Esophagus mucosa (tissue), 1 donor: ENCODE measurements at places on chromosomes 3 and 15. TPM values are rescaled to one million over a fixed set of nuclear protein-coding genes. Genes with fewer than 3 reads are reported as not detected.
A peak's percentile ranks its signal among the peaks of the same experiment; 100 is the strongest.

Gene CPN2
- not detected for total RNA-seq

Gene MCF2L2
- 0.72 TPM for total RNA-seq

Gene RAB8B
- 6.7 TPM for total RNA-seq

Gene LMAN1L
- not detected for total RNA-seq

Gene CCNB2
- total RNA-seq: 27.0 TPM

Gene LCTL
- not detected for total RNA-seq

Gene RASL12
- 1.5 TPM for total RNA-seq

Gene RYR3
- total RNA-seq: 0.72 TPM

Gene CD200R1L
- total RNA-seq: not detected

Gene GOLGA8K
- not detected for total RNA-seq

Gene TIGIT
- total RNA-seq: 0.08 TPM

Gene SRGAP3
- 5.2 TPM for total RNA-seq

Gene ANXA2
- 2,122 TPM for total RNA-seq

Gene ITGA11
- total RNA-seq: 0.48 TPM

Gene TMIE
- 1.6 TPM for total RNA-seq

Gene MORC1
- not detected for total RNA-seq

Gene FGF7
- 2.0 TPM for total RNA-seq

Gene CELF6
- total RNA-seq: not detected

Gene COL8A1
- total RNA-seq: 2.2 TPM

Gene EPHB1
- total RNA-seq: 0.40 TPM

Gene TICRR
- total RNA-seq: 17.0 TPM

Gene RFTN1
- 3.1 TPM for total RNA-seq

DNA sequence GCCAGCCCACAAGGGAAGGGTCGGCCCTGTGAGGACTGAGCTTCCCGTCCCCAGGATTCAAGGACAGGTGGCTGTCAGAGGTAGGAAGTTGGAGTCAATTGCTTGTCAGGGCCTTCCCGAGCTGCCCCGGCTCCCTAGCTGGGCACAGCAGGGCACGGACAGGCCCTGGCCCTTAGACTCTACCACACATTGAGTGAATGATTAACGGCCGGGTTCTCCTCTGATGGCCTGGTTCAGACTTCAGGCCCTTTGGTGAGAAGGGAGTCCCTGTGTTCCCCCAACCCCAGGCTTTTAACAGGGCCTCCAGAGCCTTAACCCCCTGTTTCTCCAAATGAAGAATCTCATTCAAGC, 16.4 kb upstream of the FGD5 start:
- ATAC-seq: no peak

GRCh38 chr3:35565048-35565447, 74.3 kb upstream of the ARPP21 start:
- ATAC-seq: no peak

- ATAC-seq: no peak
These were observed 7.1 kb downstream of the CSPG5 start for GRCh38 chr3:47571391-47572175.

DNA sequence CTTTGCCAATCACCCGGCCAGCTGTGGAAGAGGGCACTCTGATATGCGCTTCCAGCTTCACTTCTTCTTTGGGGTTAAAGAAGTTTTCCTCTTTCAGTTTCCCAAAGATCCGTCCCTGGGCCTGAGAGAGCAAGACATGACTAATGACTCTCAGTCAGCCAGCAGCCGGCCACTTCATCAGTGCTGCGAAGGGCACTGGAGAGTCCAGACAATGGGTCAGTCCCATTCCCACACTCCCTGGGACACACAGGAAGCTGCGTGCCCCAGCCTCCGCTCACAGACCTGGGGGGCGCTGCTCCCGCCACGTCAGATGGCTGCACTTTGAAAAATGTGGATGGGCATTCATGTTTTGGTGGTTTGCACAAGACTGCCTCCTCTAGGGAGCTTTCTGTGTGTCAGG, 63.3 kb downstream of the SENP2 start:
- no peak for ATAC-seq

- no peak for ATAC-seq
These were observed 278.0 kb upstream of the TBL1XR1 start for GRCh38 chr3:177475356-177475665.

- ATAC-seq: peak; percentile 97
These were observed 12.7 kb upstream of the TSPAN3 start for GRCh38 chr15:77083381-77084160.

DNA sequence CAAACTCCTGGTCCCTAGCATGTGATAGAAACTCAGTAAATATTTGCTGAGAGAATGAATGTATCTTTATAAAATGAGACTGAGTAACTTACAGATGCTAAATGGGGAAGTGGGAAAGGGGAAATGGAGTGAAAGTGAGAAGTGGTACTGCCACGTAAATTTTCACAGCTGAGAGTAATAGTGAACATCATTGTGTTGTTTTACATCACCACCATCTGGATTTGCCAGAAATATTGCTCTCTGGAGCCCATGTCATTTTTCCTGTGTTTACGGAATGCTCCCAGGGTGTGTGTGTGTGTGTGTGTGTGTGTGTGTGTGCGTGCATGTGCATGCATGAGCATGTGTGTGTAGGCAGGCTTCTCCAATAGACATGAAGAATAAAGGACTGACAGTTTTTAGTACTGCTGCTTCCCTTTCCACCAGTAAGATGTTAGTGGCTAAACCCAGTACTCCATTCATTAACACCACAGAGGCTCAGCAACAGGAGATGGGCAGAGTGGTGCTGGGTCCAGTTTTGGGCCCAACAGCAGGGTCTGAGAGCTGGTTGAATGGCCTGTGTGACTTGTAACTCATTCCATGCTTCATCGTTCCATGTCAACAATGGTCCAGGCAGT, 57.3 kb downstream of the DIPK2A start:
- ATAC-seq: no peak

GRCh38 chr15:100821327-100821726, 58.3 kb upstream of the ALDH1A3 start:
- no peak for ATAC-seq

GRCh38 chr3:52232279-52233107, 6.5 kb downstream of the TWF2 start:
- ATAC-seq: no peak

DNA sequence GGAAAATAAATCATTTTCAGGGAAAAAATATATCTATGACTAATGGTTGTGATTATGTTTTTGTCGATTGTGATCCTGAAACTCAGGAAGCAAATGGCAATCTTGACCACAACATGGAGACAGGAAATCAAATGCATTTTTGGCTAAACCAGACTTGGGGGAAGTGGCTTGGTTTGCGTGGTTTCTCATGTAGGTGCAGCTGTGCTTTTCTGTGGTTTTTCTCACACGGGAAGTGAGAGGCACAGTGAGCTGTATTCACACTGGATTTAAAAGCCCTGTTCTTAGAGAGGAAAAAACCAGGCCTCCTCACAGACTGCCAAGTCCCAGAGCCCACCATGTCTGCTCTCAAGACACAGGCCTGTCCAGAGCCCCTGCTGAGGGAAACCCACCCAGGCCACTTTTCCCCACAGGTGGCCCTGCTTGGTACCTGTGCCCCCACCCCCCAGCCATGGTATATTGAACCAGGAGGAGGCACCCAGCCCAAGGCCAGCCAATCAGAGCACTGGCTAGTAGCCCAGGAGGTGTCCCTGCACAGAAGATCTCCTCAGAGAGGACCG, 46.1 kb downstream of the BTD start:
- ATAC-seq: peak; percentile 29

- ATAC-seq: no peak
These were observed 164.5 kb downstream of the MEGF11 start for GRCh38 chr15:66089049-66089448.

- ATAC-seq: peak; percentile 36
These were observed 2.3 kb upstream of the VPS18 start for GRCh38 chr15:40891810-40892446.

DNA sequence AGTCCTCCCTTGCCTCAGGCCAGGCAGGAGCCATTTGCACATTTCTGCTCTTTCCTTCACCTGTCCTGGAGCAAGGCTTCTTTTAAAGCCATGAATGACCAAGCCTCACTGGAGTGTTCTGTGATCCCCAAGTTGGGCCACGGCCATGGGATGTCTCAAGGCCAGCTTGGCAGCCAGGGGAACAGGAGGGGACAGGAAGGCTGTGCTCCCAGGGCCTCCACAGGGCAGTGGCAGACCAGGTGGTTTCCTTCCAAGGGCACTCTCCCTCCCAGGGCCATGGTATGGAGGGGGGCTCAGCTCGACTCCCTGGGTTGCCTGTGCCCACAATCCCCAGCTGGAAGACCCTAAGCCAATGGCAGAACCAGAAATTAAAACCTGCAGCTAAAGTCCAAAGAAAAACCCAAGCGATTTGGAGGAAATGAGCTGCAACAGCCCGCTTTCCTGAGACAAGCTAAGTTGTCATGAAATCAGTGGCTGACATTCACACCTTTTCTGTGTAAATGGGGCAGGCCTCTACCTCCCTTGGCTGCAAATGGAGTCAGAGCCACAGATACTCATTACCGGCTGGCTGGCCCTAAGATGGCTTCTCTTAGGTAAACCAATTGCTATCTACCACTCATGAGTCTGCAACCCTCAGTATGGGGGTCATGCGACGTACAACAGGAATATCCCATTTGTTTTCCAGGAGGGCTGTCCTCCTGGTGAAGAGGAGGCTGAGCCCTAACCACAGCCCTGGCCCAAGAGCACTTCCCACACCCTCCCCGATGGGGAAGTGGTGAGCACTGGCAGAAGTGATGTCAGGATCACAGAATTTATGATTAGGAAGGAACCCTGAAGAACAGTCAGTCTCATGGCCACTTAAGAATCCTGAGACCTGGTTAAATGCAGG, 83.3 kb downstream of the SNRK start:
- no peak for ATAC-seq

DNA sequence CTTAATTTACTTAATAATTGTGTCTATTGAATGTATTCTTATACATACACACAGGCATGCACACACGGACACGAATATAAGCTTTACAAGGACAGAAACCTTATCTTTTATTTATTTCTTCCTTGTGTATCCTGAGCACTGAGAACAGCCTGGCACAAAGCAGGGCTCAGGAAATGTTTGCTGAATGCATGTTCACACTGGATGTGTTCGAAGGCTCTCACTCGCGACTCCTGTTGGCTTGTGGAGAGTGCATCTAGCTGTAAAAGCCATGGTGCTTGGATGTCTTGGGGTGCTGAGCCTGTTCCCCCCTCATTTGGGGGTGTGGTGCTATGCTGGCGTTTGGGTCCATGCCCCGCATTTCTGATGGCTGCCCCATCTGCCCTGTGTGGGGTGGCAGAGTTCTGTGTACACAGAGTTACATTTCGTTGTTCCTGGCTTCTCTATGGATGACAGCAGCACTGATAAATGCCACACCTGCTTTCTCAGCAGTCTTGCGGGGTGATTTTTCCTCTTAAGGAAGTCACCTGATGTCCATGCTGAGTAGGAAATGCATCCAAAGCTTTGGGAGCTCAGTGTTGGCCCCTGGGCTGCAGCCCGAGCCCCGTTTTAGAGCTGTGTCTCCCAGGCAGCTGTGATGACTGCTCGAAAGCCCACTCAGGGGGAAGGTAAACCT, 148.5 kb downstream of the IGF1R start:
- ATAC-seq: no peak

DNA sequence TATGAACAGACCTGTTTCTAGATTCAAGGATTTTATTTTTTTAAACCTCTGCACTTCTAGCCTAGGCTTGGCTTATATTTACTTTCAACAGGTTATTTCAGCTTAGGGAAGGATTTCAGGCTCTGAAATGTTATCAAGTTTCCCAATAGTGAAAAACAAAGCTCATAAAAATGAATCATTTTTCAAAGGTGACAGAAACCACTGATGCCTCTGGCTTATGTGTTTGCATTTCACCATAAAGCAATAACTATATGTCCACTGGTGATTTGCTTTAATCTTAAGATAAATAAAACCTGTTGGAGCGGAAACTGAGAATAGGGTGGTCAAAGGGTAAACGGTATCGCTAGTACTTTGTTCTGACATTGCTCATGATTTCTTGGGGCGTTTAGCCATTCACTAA, 141.2 kb upstream of the LRIG1 start:
- ATAC-seq: no peak

GRCh38 chr3:3447641-3448040, 268.1 kb upstream of the CRBN start:
- ATAC-seq: no peak

- ATAC-seq: no peak
These were observed 51.0 kb downstream of the CCDC54 start for GRCh38 chr3:107428051-107428858.

DNA sequence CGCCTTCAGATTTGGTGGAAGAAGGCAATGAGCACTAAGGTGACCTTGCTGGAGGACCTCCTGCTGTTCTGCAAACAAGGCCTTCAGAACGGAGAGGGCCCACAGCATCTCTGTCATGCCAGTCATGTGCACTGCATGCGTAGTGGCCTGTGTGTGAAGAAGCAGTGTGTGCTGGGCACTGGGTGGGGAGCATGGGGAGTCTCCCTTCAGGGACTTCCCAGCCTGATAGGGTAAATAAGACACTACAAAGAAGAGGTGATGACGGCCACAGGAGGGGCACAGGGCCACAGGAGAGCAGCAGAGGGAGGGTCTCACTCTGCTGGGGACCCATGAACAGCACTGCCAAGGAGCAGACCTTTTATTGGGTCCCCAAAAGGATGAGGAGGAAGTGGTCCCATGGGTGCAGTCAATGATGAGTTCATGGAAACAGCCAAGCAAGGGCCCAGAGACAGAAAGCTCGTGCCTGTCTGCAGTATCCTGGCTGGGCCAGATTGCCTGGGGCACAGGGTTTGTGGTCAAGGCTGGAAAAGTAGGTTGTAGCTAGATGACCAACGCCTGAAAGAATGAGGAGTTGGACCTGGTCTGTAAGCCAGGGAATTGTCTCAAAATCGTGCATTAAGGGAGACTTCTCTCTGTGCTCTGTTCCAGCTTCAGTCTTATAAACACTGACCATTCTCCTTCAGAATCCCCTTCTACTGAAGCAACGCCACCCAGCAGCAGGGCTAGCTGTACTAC, 67.8 kb upstream of the SEC61A1 start:
- ATAC-seq: no peak

GRCh38 chr3:53807117-53807810, 39.0 kb downstream of the CHDH start:
- no peak for ATAC-seq

DNA sequence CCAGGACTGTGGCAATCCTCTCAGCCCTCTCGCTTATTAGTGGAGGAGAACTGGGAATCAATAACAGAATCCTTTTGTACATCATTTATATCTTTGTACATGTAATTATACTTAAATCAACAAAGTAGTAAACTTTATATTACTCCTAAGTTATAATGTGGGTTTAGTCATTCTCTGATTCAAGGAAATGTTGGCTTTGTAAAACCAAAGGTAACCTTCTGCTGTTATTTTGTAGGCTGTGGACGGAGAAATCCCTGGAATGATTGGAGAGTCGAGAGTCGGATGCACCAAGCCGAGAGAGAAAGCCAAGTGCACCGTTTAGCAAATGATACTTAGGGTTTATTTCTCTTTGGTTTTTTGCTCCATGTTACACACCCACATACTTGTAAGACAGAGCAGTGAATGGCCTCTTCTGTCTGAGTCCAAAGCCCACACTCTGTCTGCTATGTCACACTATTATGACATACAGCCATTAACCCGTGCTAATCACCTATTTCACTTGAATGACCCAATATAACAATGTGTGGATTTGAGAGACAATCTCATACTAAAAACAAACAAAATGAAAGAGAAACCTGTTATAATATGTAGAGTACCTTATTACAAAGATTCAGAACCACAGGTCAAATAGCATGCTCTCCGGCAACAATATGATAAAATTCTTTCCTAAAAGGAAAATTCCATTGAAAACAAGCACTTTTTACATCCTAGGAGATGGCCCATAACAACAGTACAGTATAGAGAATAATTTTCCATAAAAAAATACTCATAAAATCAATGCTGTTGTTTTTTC, 72.2 kb downstream of the MECOM start:
- no peak for ATAC-seq

GRCh38 chr3:128452678-128453275, 13.9 kb downstream of the DNAJB8 start:
- no peak for ATAC-seq
